ENCODE measurements at places on chromosomes 12 and 14.

DNA sequence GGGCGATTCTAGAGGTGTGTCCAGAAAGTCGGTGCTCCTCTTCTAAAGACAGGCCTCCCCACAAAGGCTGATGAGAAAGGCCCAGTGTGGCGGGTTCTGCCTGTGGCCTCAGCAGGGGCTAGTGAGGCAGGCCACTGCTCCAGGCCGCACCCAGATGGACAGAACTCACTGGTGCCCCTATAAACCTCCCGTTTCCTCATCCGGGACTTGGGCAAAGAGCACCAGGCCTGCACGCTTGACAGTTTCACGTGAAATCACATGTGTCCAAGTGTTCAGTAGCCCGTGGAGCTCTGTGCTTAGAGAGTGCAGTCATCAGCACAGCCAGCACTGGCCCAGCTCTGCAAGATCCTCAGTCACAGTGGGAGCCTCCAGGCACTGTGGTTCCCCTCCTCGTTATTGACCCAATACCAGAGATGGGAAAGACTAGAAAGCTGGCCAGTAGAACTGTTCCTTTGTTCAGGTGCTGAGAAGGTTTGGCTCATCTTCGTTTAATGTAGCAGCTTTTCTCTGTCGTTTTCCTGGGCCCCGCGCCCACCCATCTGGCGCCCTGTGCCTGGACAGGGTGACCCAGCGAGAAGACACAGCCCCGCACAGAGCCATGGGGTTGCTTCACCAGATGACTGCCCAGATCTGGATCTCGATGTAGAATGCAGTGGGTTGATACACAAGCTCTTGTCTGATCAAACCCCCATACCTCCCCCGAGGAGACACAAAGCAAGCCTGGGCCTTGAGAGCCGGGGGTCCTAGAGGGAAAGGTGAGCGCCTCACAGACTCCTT lies 26.3 kb downstream of the IL31 start:
- H3K36me3 ChIP-seq: no peaks in the 10 kb centered on the region
- DNase-seq: no peak
- H3K4me1 ChIP-seq: peaks cover 2% of the 10 kb centered on the region
- H3K27me3 ChIP-seq: no peaks in the 10 kb centered on the region
- H3K4me3 ChIP-seq: no peak overlapping the region

DNA sequence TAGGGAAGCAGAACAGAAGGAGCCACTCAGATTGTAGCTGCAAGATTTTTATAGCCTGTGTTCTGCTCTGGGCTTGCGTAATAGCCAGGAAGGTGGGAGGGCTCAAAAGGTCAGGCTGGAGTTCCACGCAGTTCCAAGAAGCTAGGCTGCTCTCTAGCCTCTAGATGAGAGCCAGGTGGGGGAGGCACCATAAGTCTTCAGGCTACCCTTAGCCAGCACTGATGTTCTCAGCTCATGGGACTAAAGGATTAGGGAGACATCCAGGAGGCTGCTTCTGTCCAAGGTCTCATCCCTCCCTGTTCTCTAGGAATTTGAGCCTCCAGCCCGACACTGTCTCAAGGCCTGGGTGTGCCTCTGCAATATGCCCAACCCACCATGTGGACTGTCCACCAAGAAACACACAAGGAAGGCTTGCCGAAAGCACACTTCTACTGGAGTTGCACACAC lies 1.7 kb downstream of the LMBR1L start:
- H3K36me3 ChIP-seq: peaks cover 4% of the 10 kb centered on the region
- no peak for DNase-seq
- H3K4me3 ChIP-seq: peak overlapping the region; percentile 91
- peaks cover 28% of the 10 kb centered on the region for H3K4me1 ChIP-seq

GRCh38 chr14:76490735-76491134 lies 114.8 kb downstream of the ESRRB start:
- DNase-seq: no peak
- H3K36me3 ChIP-seq: no peaks in the 10 kb centered on the region
- no peaks in the 10 kb centered on the region for H3K4me1 ChIP-seq
- no peak overlapping the region for H3K27ac ChIP-seq
- no peak overlapping the region for H3K4me3 ChIP-seq

DNA sequence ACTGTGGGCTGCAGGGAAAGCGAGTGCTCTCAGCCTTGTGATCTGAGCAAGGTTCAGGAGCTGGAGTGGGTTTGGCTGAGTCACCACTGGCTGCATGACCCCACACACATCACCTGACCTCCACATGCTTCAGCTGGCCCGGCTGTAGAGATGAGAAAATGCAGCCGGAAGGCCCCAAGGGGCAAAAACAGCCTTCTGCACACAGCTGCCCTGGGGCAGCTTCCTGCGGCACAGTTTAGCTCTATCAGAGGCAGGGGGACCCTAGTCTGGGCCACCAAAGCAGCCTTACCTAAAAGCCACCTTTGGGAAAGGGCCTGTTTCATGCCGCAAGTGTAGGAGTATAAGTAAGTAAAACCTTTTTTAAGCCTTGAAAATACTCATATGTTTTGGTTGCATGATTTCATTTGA lies 123.3 kb downstream of the SSPN start:
- H3K27me3 ChIP-seq: peaks cover 10% of the 10 kb centered on the region
- DNase-seq: no peak

GRCh38 chr14:48575772-48576171 lies 900.4 kb upstream of the MDGA2 start:
- no peaks in the 10 kb centered on the region for H3K36me3 ChIP-seq
- H3K4me3 ChIP-seq: no peak overlapping the region
- no peak overlapping the region for H3K27ac ChIP-seq
- H3K4me1 ChIP-seq: no peaks in the 10 kb centered on the region
- no peaks in the 10 kb centered on the region for H3K27me3 ChIP-seq
- DNase-seq: no peak

GRCh38 chr12:126762150-126762549 lies 1504.8 kb upstream of the TMEM132C start:
- no peak for DNase-seq
- no peak overlapping the region for H3K27ac ChIP-seq
- H3K36me3 ChIP-seq: peaks cover 30% of the 10 kb centered on the region
- H3K4me3 ChIP-seq: no peak overlapping the region
- H3K4me1 ChIP-seq: peaks cover 9% of the 10 kb centered on the region

DNA sequence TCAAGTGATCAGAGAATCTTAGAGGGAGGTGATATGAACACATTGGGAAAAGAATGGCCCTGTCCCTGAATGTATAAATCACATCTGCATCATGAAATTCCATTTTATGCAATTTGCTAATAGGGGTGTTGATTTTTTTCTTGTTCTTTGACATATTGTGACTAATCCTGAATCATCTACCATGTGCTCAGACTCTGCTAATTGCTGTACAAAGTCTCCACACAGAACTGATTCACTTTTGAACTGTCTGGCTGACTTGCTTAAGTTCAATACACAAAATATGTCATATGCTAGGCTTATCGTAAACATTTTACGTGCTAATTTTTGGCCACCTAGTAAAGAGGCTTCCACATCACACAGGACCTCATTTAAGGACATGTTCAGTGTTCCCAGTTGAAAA lies 2.6 kb downstream of the TMEM132D start:
- no peak overlapping the region for H3K27ac ChIP-seq
- no peaks in the 10 kb centered on the region for H3K36me3 ChIP-seq

DNA sequence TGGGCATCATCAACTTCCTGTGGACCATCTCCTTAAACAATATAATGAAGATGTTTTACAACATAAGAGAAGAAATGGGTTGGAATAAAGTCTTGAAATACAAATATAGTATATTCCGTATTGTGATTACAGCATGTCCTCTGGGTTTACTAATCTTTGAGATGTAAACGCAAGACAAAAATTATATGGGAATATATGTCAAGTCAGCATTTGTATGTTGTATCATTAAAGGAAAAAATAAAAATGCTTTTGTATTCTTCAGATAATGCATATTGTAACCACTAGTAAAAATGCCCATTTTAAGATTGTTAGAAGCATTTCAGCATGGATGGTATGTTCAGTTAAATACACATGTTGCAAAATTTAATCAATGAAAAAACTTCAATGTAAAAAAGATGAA lies 893.3 kb downstream of the FLRT2 start:
- H3K4me1 ChIP-seq: no peaks in the 10 kb centered on the region
- no peak overlapping the region for H3K27ac ChIP-seq
- no peaks in the 10 kb centered on the region for H3K27me3 ChIP-seq
- DNase-seq: no peak
- H3K36me3 ChIP-seq: no peaks in the 10 kb centered on the region
- no peak overlapping the region for H3K4me3 ChIP-seq

DNA sequence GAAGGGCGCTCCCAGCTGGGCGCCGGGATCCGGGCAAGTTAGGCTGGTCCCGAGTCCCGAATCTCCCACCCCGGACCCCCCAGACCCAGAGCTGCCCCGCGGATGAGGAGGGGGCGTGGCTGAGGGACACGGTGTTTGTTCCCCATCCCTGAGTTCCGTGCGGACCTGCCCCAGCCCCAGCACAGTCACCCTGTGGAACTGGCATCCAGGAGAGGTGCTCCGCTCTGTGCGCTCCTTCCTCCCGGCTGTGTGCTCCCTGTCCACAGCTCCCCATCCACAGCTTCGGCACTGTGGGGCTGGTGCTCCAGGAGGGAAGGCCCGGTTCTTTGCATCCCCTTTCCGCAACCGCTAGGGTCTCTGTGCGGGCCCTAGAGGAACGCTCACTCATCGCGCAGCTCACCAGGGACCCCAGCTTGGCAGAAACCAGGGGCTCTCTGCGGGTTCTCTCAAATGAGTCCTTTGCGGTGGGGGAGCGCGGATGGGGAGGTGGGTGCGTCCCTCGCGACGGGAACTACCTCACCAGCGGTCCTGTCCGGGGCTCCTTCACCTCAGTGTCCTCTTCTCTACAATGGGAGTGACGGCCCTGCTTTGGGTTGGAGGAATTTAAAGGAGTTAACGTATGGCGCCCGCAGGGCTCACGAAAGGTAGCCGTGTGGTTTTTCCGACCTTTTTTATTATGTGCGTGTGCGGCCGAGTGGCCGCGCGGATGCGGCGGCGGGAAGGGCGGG lies 845 bp downstream of the TMEM132C start:
- no peak overlapping the region for H3K4me3 ChIP-seq
- no peak for DNase-seq
- no peaks in the 10 kb centered on the region for H3K36me3 ChIP-seq
- peaks cover 44% of the 10 kb centered on the region for H3K27me3 ChIP-seq
- no peak overlapping the region for H3K27ac ChIP-seq
- no peaks in the 10 kb centered on the region for H3K4me1 ChIP-seq

GRCh38 chr14:36281309-36281708 lies 39.1 kb downstream of the MBIP start:
- DNase-seq: no peak
- no peaks in the 10 kb centered on the region for H3K4me1 ChIP-seq
- H3K36me3 ChIP-seq: no peaks in the 10 kb centered on the region
- no peak overlapping the region for H3K27ac ChIP-seq

DNA sequence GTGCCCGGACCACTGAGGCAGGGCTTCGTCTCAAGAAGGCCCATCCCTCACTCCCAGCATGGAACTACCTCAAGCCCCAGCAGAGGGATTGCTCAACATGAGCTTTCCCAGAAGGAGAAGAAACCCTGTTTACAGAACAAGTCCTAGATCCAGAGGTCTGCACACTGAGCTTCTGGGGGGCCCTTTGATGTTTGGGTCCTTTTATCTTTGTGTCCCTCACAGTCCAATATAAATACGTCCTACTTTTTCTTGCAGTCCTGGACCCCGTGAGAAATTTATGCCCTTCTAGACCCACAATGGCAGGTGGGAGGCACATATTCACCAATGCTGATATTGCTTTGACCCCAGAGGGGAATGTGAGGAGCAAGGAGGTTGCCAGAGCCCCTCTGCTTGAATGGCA lies 54.4 kb downstream of the SMUG1 start:
- H3K36me3 ChIP-seq: no peaks in the 10 kb centered on the region
- no peak overlapping the region for H3K4me3 ChIP-seq
- no peaks in the 10 kb centered on the region for H3K4me1 ChIP-seq
- H3K27ac ChIP-seq: no peak overlapping the region
- H3K27me3 ChIP-seq: peaks cover 19% of the 10 kb centered on the region

GRCh38 chr12:124609041-124609989 lies 41.9 kb upstream of the NCOR2 start:
- peaks cover 22% of the 10 kb centered on the region for H3K27me3 ChIP-seq
- H3K36me3 ChIP-seq: no peaks in the 10 kb centered on the region
- peak overlapping the region; percentile 19 for H3K4me3 ChIP-seq
- H3K4me1 ChIP-seq: peaks cover 23% of the 10 kb centered on the region
- no peak overlapping the region for H3K27ac ChIP-seq
- peak; percentile 76 for DNase-seq
